ENCODE measurements at places on chromosomes 5 and 9.

- DNase-seq, result no peak
These were observed 72.3 kb downstream of the PSMB7 start for GRCh38 chr9:124342776-124343485.

- no peak for DNase-seq
These were observed 124.1 kb downstream of the JAKMIP2 start for GRCh38 chr5:147658293-147658932.

GRCh38 chr9:84775056-84775643 lies 105.6 kb downstream of the NTRK2 start:
- no peak for DNase-seq

GRCh38 chr5:68405784-68406743 lies 190.5 kb downstream of the PIK3R1 start:
- DNase-seq, result no peak

- no peak for DNase-seq
These were observed 4.7 kb upstream of the VAV2 start for GRCh38 chr9:133996531-133997520.

DNA sequence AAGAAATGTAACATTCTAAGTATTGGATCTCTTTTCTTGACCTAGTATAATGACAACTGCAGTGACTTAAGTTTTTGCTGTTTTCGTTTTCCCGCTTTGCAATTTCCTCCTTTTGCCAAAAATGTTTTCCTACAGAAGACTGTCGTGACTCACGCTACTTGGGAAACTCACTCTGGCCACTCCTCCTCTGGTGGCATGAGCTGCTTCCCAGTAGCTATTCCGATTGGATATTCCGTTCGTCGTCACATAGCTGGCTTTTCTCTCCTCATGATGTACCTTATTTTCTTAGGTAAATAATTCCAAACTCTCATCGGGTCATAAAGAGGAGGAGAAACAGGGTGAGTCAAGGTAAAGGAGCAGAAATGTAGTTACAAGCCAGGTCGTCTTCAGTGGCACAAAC lies 64.9 kb downstream of the GOLPH3 start:
- DNase-seq, result no peak
